ENCODE measurements at places on chromosomes 3 and 15.

GRCh38 chr3:188627652-188628051 is 473.7 kb downstream of the LPP start:
- no peak for DNase-seq

DNA sequence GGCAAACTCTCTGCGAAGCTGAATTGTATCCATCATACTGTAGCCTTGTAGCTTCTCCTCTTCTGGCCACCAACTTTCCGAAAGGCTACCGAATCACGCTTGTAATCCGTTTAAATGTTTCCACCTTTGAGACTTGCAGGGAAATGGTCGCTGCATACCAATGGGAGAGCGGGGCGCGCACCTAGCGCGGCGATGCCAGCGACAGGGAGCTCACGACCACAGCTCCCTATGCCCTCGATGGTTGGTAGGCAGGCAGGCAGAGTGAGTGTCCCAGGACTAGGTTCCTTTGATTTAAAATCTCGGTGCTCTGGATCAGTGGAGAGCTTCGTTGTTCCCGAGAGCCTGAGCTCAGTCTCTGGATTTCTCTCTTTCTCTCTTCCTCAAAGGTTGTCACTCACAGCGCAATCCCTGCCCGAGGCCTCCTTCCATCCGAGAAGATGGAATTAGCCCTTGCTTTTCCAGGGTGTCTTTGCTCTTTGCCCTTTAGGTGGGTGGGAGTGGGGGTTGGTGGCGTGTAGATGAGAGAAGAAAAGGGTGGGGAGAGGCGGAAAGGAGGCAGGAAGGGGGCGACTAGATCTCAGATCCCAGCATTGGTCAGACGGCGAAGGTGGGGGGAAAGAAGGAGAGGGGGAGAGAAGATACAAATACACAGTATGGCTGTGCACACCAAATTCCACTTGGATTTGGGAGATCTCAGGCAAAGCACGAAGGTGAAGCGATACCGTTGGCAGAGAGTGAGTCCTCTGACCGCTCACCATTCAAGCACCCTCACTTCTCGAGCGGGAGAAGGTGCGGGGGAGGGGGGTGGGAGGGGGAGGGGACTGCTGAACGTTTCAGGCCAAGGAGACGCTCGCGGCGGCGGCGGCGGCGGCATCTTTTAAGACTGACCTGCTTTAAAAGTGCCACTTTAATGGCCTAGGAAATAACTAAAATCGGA is at the start of gene SLITRK3:
Gene SLITRK3 (minus strand): TSS at position 745 of the 937 bp plus-strand sequence. CDS start 5,554 bp downstream, outside the sequence.
- no peak for DNase-seq

- DNase-seq: peak; percentile 72
Measured at GRCh38 chr3:33911525-33912322, 113.3 kb downstream of the PDCD6IP start.

- DNase-seq: no peak
Measured at GRCh38 chr15:97072545-97072944, 742.0 kb downstream of the NR2F2 start.

DNA sequence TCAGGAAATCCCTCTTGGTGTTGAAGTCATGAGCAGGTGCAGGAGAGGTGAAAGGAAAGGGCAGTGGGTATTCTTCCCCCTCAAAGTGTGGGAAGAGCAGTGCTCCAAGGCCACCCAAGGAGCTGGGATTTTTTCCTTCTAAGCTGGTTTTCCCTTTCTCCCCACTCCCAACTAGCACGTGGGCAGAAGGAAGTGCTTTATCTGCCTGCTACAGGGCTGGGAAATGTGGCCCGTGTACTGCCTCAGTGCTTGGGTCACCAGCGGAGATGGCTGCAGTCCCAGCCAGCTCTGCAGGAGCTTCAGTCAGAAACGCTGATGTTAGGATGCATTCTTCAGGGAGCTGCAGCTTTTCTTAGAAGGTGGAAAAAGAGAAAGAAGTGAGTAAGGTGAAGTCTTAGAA is 99.2 kb downstream of the CACNA1D start:
- DNase-seq: no peak

DNA sequence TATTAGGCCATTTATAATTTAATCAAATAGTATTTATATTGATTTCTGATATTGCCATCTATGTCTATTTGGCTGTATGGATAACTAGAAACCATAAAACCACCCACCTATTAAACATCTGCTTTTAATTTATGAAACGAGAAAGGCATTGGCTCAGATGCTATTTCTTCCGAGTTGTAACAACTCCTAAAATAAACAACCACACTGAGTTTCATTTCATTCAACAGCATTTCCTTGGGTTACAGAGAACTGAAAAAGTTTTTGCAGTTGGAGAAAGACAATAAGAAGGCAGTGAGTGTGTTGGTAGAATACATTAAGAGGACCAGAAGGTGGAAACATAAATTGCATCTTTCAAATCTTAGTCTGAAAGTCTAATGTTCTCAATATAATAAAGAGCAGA is 79.1 kb downstream of the AQR start:
- no peak for DNase-seq

DNA sequence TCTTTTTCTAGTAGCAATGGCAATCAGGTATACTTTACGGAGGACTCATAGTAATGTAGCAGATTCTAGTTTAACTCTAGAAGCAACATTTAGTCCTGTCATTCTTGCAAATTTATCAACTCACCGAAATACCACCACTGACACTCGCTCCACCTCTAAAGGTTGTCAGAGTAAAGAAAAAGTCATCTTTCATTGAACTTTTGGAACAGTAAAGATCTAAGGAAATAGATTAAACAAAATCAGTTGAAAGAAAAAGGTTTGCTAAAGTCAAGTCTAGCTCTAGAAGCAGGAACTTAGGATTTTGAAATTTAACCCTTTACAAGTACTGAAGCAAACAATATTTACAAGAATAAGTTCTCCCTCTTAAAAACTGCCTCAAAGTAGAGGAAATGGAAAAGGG is 8.7 kb downstream of the ATP8B4 start:
- DNase-seq: no peak
